Frontal cortex (tissue), 4 donors: ENCODE measurements at places on chromosomes 6 and 20.

DNA sequence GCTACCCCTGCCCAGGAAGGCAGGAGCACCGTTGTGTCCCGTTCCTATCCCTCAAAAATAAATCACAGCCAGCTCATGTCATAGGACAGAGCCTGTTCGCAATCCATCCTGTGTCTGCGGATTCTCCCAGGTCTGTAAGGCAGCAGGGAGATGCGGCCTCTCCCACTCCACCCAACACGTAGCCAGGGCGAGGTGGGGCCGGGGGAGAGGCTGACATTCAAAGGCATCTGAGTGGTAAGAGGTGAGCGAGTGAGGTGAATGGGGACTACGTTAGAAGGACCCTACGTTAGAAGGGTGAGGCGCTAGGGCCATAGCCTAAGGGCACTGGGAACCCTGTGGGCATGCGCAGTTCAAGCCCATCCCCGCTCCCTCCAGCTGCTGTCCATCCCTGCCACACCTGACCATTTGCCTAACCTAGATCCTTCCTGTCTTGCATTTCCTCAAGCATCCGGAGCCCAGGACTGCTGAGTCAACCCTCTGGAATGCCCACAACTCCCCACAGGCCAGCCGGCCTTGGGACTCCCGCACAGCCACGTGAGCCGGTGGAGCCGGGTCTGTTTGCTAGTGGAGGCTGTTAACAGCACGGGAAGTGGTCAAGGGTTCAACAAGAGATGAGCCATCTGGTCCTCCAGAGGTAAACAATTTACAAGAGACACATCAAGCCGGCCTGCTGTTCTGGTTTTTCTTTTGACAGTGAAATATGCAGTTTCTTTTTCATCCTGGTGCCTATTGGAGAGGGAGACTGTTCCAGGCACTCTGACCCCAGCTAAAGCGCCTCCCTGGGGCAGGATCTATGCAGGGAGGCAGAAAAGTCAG lies 45.9 kb downstream of the RIPOR3 start:
- no peak for DNase-seq

GRCh38 chr6:13827032-13827431 lies 12.7 kb upstream of the MCUR1 start:
- DNase-seq = no peak

GRCh38 chr6:17178326-17178725 lies 76.5 kb downstream of the STMND1 start:
- no peak for DNase-seq

DNA sequence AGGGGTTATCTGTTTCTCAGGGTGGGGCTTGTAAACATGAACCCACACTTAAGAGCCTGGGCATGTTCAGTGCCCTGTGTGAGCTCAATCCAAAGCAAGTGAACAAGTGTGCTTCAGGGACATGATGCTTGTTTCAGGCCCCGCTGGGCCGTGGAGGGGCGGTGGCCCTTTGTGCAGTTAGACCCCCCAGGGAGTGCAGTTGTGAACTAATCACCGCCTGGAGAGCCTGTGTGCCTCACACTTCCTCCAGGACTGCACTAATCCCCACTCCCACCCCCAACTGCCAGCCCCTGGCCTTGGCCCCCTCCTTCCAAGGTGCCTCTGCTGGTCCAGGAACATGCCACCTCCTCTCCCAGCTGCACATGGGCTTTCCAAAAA lies 58.1 kb downstream of the RREB1 start:
- DNase-seq = no peak

DNA sequence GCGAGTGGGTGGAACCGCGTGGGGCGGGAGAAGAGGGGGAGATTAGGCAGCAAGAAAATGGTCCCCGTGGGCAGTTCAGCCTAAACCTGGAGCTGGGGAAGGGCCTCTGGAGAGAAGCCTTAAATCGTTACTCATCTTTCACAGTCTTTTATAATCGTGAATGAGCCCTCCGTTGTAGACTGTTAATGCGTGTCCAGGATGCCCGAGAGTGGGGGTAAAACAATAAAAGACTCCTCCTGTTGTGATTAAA lies 11.0 kb upstream of the ELOVL5 start:
- no peak for DNase-seq

DNA sequence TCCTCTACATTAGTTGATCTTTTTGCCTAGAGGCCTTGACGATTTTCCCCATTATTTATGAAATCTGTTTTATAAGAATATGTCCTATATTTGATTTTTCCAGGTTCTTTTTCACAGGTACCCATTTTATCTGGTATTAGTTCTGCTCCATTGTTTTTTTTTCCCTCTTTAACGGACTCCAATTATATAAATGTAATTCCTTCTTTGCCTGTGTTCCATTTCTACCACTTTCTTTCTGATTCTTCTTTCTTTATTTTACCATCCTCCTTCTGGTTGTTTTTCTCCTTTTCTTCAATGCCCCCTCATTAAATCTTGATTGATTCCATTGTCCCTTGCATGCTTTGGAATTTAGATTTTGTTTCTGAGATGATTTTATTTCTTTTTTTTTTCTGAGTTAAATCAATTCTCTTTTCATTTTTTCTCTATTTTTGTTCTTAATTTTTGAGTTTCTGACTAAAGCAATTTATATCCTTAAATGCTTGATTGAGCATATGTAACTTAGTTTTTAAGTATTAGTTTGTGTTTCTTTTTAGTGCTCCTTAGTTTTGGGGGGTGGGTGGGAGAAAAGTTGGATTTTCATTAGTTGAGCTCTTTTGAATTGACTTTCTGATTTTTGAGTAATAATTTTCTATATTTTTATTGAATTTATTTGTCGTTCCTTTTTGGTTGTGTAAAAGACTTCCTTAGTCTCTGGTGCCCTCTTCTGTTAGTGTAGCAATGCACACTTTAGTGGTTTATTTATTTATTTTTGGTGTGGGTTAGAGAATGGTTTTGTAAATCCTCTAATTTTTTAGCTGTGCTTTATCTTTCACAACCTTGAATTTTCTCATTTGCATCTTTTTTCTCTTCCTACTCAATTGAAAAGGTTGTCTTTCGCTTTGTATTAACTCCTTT lies 140.8 kb downstream of the FARS2 start:
- no peak for DNase-seq

GRCh38 chr6:257774-258173 lies 34.5 kb upstream of the DUSP22 start:
- no peak for DNase-seq

- no peak for DNase-seq
These were observed 441.1 kb upstream of the ARID1B start for GRCh38 chr6:156336089-156336488.

GRCh38 chr6:87755708-87756671 lies 54.0 kb upstream of the AKIRIN2 start:
- no peak for DNase-seq

GRCh38 chr6:96478695-96479094 lies 42.9 kb upstream of the UFL1 start:
- no peak for DNase-seq

GRCh38 chr20:4011226-4011975 lies 4.0 kb downstream of the RNF24 start:
- DNase-seq = no peak
